ENCODE measurements at places on chromosomes 12 and 14. TPM values are rescaled to one million over a fixed set of nuclear protein-coding genes. Genes with fewer than 3 reads are reported as not detected.
A peak's percentile ranks its signal among the peaks of the same experiment; 100 is the strongest.

GRCh38 chr14:101813833-101814232 is 52.3 kb downstream of the PPP2R5C start:
- DNase-seq = no peak

DNA sequence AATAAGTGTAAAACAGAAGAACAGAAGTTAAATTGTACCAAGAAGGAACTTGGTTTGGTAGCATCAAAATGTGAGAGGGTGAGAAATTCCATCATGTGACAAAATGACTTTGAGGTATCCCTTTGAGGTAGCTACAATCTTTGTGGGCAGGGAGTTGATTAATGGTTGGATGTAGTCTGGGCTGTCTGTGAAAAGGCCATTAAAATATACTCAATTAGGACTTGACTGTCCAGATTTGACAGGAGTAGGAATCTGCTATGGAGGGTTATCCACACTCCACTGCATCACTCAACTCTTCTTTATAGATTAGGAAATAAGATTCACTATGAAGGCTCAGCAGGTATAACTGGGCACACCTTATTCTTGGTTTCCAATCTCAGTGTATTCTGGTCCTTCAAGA is 7.4 kb upstream of the YBX3 start:
- no peak for DNase-seq

Gene RNU4-1
- under 0.01 TPM for total RNA-seq

Gene TAS2R9
- 1.4 TPM for total RNA-seq

Gene PRPH
- 141 TPM for total RNA-seq

- no peak for DNase-seq
Measured at GRCh38 chr12:106315523-106315922, 13.0 kb downstream of the TCP11L2 start.

- peak; percentile 12 for DNase-seq
Measured at GRCh38 chr12:116878567-116879508, 2.4 kb downstream of the HRK start.

DNA sequence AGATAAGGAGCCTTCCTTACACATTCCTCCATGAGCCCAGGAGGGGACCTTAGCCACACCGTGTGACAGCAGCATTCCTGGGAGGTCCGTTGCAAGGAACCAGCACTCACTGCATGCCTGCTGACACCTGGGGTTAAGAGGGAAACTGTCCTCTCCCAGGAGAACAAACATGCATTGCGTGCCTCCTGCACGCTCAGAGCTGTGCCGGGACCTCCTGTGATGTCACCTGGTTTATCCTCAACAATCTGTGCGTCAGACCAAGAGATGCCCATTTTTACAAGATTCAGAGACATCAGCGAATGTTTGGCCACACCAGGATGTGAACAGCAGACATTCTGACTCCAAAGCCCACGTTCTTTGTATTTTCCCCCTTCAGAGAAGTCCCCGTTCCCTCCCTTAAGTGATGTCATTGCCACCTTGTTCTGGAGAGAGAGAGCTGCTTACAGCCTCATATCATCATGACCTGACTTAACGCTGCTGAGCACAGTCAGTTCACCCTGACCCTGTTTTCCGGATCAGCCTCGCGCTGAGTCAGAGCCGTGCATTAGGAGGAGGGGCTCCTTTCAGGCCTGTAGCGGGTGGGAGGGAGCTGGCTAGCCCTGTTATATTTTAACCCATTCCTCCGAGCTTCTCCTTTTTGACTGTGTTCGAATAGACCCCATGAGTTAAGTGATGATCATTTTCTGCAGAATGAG is 36.2 kb downstream of the TMEM120B start:
- DNase-seq = no peak

DNA sequence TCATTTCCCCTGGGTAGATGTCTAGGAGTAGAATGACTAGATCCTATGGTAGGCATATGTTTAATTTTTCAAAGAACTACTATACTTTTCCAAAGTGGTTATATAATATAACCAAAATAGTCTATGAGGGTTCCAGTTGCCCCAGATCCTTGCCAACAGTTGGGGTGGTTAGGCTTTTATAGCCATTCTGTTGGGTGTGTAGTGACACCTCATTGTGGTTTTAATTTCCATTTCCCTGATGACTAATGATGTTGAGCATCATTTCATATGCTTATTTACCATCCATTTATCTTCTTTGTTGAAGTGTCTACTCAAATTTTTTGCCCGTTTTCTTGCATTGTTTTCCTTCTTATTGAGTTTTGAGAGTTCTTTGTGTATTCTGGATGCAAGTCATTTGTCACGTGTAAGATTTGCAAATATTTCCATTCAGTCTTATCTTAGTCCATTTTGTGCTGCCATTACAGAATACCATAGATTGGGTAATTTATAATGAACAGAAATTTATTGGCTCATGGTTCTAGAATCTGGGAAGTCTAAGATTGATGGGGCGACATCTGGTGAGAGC is 4.7 kb downstream of the SYNE2 start:
- no peak for DNase-seq

All from spinal cord (tissue), 10 donors.